ENCODE measurements at places on chromosomes 6 and 20. TPM values are rescaled to one million over a fixed set of nuclear protein-coding genes. Genes with fewer than 3 reads are reported as not detected.

GRCh38 chr6:24504649-24505586 is 10.1 kb downstream of the ALDH5A1 start:
- DNase-seq, result no peak

DNA sequence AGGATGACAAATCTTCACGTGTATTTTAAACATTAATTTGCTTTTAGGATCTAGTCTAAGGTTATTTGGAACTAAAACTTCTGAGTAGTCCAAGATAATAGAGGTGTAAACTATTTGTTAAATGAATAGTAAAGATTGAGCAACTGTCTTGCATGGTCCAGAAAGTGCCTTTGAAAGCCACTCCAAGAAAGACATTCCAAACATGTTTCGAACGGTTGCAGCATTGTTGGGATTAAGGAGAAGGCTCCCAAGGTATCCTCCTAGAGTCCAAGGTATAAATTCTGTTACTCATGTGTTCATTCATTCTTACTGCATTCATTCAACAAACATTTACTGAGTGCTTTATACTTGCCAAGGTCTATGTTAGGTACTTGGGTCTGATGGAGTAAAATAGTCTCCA is 28.8 kb upstream of the MYLK2 start:
- DNase-seq, result no peak

DDX43 gene
- polyA plus RNA-seq, result not detected

GRCh38 chr6:82751718-82752117 is 313.9 kb downstream of the UBE3D start:
- no peak for DNase-seq

OLIG3 gene
- polyA plus RNA-seq, result not detected

GRCh38 chr20:460707-461106 is 1.6 kb downstream of the TBC1D20 start:
- DNase-seq, result no peak

DNA sequence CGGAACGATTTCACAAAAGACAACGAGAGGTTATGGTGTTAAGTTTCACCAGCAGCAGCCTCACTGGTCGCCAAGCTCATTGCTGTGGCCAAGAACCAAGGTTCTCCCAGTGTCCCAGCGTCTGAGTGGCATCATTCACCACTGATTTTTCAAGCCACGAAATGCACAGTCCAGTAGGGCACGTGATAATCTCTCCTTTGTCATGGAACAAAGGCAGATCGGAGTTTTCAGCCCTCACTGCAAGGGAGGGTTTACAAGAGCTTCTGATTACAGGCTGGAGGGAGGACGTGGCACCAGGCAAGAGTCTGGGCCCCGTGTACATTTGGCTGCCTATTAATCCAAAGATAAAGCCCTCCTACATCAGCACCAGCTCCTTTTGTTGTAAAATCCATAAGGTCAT is 2.0 kb downstream of the CD24 start:
- peak; percentile 62 for DNase-seq

GRCh38 chr6:157761331-157761921 is 61.6 kb upstream of the SNX9 start:
- DNase-seq, result peak; percentile 68

DNA sequence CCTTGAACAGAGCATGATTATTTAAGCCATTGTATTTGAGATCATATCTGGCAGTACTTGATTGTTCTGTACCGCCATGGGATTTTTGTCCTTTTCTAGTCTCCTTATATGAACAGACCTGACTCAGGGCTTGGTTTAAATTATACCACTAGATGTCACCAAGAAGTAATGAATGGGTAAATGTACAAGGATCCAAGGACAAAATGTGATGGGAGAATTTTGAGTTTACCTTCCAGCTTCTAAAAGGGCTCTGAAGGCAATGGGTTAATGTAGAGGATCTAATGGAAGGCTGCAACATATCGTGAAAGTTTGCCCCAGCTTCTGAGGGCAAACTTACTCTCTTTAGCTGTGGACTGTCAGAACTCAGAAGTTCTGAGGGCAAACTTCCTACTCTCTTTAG is 12.0 kb downstream of the RNF8 start:
- peak; percentile 65 for DNase-seq

SHLD1 gene
- 4.6 TPM for polyA plus RNA-seq

ZC3H12D gene
- 0.29 TPM for polyA plus RNA-seq

LY86 gene
- polyA plus RNA-seq, result not detected

DNA sequence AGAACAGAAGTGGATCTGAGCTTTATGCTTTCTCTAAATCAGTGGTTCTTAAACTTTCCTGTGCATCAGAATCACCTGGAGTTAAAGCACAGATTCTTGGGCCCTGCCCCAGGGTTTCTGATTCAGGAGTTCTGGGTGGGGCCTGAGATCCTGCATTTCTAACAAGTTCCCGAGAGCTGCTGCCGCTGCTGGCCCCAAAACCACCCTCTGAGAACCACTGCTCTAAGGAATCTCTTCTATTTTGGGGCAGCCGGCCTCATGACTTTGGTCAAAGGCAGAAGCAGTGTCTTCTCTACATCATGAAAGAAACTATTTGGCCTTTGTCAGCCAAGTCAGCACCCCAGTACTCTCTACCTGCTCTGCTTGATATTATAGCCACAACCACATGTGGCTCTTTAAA is 42.1 kb upstream of the RIN2 start:
- DNase-seq, result no peak

GRCh38 chr6:110357298-110357663 is 868 bp downstream of the METTL24 start:
- DNase-seq, result no peak

DNA sequence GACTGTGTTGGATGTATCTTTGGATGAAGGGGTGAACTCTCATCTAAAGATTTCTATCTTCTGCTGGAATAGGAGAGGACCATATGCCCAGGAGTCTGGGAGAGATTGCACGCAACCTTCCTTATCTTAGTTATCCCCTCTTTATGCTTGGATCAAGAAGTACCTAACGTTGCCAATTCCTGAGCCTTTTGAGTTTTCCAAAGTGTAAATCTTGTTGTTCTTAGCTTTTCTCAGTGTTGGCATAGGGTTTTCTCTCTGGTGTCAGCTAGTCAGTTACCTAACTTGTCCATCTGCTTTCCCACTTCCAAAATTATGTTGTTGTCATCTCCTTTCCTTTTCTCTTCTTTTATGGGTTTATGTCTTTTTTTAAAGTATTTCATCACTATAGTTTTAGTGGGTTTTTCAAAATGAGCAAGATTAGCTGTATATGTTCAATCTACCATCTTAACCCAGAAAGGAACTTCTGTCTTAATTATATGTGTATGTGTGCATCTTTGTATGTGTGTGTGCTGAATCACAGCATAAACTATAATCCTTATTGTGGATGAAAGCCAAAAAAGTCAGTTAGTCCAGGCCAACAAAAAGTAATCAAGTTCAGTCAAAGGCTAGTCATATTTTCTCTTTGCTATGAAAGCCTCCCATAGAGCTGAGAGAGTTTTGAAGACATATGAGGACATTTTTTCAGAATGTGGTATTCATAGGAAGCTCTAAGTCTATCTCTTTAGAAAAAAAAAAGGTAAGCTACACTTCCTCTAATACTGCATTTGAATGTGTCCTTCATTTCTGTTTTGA is 72.1 kb downstream of the KHDC1L start:
- no peak for DNase-seq

WFDC12 gene
- not detected for polyA plus RNA-seq

BMP5 gene
- polyA plus RNA-seq, result 127 TPM

- DNase-seq, result no peak
Measured at GRCh38 chr6:170393807-170394399, 87.3 kb downstream of the FAM120B start.

DNA sequence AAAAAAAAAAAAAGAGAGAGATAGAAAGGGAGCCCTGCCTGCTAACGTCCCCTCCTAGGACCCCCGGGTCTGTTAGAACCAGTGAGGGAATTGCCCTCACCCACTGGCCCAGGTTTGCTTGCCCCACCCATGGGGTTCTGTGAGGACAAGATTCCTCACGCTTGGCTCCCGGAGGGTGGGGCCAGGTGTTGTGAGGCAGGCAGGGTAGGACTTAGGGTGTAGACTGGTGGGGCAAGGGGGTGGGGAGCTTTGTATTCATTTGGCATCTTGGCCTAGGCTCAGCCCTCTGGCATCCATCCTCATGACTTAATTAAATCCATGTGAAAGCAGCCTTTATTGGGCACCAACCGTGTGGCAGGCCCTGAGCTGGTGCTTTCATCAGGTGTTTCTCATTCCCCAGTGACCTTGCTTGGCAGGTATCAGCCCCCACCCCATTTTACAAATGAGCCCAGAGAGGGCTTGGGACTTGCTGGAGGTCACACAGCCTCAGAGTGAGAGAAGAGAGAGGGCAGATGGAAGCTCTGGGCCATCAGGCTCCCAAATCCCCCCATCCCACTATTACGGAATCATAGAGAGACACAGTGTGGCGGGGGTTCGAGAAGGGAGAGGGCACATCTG is 19.0 kb downstream of the RAB44 start:
- no peak for DNase-seq

DNA sequence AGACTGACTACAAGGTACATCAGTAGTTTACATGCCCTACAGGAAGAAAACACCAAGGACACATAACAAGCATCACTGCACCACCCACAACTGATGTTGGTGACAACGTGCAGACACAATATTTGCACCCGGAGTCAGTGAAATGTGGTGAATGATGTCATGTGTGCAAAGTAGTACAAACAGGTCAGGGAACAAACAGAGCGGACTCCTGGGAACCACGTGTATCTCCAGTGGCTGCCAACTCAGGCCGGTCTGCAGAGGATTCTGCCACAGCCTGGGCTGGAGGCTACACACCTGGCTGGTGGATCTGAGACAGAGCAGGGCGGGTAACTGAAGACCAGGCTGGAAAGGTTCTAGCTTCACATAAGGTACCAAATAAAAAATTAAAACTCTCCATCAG is 28.2 kb upstream of the RPS6KA2 start:
- no peak for DNase-seq

GRCh38 chr6:125753218-125753936 is 3.9 kb downstream of the HEY2 start:
- DNase-seq, result no peak

GRCh38 chr20:26169506-26169905 is 472.9 kb upstream of the ZNF337 start:
- no peak for DNase-seq

DNA sequence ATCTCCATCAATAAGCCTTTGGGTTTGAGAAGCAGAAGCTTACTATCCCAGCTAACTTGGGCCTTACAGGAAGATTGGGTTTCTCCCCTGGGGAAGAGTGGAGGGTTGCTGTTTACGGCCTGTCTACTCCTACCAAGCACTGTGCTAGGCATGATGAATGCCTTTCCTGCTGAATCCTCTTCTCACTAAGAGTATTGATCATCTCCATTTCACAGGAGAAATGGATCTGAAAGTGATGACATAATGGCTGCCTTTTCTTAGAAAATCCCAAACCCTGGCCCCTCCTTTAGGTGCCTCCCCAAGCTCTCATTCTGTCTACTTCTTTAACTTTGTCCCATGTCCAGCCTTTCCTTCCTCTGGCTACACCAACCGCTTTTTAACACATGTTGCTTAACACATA is 66.1 kb downstream of the TSHZ2 start:
- DNase-seq, result no peak

UBE2C gene
- 352 TPM for polyA plus RNA-seq
